Amygdala (tissue), 56 donors: ENCODE measurements at places on chromosomes 11 and 22.

DNA sequence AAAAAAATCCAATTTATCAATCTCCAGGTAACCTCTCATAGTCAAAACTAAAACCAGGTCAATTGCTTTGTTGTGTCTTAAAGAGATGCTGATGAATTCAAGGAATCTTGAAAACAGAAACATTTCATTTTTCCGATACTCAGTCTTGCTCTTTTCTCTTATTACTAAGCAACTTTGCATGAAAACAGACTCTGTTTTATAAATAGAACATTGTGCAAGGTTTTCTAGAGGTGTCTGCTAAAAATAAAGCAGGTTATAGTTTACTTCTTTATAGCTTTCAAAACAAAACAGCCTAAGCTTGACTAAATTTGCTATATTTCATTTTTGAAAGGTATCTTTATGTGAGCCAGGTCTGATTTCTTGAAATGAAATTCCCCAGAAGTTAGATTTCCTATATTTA, 109.3 kb downstream of the ARL14EP start:
- no peak for DNase-seq

- DNase-seq = no peak
These were observed 303.7 kb upstream of the PLET1 start for GRCh38 chr11:112564228-112564955.

DNA sequence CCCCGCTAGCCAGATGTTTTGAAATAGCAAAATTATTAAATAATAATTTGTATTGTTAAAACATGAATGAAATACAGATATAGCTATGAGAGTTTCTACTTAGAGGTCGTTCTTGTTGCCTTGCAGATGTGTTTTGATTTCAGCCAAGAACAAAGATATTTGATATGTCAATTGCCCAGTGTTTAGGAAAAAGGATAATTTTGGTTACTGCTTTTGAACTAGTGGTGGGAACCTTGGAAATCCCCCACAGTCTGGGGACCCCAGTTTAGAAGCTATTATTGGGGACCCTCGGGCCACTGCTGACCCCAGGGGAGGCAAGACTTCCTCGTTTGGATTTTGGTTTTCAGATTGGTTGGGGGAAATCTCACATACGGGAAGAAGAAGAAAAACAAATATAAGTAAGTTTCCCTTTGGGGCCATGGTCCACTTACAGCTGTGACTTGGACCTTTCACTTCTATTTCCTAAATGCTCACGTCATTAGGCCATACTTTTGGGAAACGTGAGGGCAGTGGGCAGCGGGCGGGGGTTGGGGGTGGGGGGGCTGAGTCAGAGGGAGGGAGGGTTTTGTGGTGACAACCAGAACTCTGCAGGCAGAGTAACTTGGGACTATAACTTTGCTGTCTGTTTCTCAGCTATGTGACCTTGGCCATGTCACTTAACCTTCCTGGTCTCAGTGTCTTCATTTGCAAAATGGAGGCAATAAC, 37.0 kb downstream of the LDLRAD3 start:
- DNase-seq = no peak

DNA sequence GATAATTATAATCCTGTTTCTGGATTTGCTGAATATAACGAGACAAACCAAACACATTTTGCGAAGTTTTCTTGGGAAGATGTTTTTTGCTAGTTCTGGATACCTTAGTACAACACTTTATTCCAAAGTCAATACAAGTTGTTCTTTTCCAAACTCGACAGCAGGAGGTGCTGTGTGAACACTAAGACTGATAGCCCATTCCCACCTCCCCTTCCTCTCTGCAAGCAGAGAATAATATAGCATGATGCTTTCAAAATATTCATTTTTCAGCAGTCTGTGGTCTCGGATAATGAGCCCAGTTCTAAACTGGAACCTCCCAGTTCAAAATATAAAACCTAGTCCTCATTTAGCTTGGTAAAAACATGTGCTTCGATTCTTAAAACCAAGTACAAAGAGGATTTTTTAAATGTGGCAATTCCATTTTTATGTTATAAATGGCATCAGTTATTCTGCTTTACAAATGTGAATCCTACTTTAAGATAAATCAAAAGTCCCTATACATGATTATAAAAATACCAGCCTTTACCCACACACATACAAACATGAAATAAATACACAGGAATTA, 129.1 kb downstream of the DCDC1 start:
- no peak for DNase-seq

DNA sequence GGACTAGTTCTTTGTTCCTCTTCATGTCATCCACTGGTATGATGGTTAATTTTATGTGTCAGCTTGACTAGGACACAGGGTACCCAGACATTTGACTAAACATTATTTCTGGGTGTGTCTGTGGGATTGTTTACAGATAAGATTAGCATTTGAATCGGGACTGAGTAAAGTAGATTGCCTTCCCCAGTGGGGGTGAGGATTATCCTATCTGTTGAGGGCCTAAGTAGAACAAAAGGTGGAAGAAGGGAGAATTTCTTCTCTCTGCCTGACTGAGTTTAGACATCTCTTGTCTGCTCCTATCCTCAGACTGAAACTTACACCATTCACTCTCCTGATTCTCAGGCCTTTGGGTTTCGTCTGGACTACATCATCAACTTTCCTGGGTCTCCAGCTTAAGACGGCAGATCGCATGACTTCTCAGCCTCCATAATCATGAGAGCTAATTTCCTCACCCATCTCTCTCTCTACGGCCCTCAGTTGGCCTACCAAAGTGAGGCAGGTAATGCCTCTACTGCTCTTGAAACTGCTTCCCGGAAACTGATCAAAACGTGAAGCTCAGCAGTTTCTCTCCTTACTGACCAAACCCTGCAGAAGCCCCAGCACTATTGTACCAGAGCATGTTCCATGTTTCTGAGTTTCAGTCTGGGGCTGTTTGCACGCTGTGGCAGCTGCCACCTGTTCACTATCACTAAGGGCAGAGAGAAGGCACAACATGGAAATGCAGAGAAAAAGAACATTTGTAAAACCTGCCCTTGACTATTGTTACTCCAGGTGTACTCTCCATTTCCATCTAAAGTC, 95.4 kb downstream of the NXPE2 start:
- DNase-seq = no peak

- no peak for DNase-seq
These were observed 77.0 kb downstream of the ME3 start for GRCh38 chr11:86595451-86595850.

DNA sequence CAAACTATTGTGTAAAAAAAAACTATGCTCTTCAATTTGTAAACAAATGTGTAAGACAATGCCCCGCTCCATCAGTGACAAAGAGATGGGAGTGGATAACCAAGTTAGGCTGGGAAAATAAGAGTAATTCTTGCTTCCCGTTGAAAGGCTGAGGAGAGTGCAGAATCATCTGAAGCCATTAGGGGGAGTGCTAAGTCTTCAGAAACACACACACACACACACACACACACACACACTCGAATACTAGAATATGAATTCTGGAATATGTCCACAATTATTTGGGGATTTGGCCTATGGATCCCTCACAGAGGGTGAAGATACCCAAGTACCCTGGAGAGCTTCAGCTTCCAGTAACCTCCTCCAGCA, 27.8 kb upstream of the ROBO3 start:
- no peak for DNase-seq

GRCh38 chr11:68581439-68581838, 102.9 kb upstream of the GAL start:
- DNase-seq = no peak

- no peak for DNase-seq
These were observed 44.0 kb downstream of the RPUSD4 start for GRCh38 chr11:126167488-126167887.

GRCh38 chr11:11731311-11732083, 109.7 kb upstream of the GALNT18 start:
- no peak for DNase-seq

DNA sequence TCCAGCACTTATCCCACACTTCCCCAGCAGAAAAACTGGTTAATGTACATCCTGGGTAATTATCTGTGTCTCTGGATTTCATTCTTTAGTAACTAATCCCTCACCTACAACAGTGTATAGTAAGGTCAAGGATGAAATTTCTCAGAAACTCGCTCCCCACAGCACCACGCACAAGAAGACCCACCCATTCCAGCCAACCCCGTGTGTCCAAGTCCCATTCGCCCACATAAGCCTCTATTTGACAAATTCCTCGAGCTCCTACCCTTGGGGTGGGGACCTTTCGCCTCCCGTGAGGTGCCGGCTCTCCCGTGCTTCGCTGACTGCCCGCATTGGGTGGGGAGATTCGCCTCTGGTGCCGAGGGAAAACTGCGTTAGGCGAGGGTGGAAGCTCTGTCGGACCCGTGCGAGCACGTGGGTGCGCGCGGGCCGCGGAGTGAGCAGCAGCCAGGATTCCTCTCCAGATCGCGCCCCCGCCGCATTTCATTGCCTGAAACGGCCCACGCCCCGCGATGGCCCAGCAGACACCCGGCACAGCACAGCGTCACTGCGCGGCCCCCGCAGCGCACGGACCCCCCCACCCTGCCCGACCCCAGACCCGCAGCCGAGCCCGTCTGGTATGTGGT, 866 bp downstream of the EXPH5 start:
- DNase-seq = no peak

DNA sequence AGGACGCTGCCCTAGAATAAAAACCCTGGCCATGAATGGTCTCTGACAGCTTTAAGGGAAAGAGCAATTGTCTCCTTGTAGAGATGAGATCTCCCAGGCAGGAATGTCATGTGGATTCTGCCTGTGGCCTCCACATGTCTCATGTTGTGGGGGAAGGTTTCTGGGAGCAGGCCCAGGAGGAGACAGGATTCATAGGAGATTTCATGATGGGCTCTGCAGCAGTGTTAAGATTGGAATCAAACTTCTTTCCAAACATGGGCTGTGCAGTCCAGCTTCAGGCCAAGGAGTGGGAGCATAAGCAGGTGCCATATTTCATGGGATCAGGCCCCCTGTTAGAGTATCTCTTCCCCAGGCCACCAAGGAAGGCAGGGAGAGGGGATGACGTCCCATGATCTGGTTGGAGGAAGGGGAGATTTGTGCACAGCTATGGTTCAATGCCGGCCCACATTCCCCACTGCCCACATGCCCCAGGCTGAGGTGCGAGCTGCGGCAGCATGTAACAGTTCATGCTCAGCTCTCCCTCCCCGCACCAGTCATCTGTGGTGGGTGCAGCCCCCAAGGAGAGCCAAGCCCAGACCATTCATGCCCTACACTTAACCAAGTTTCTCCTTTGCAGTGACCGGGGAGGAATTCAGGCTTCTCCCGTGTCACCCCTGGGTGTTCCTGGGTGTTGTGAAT, 42.5 kb downstream of the LMO1 start:
- DNase-seq = no peak

GRCh38 chr11:58057481-58057880, 26.7 kb downstream of the OR6Q1 start:
- no peak for DNase-seq

DNA sequence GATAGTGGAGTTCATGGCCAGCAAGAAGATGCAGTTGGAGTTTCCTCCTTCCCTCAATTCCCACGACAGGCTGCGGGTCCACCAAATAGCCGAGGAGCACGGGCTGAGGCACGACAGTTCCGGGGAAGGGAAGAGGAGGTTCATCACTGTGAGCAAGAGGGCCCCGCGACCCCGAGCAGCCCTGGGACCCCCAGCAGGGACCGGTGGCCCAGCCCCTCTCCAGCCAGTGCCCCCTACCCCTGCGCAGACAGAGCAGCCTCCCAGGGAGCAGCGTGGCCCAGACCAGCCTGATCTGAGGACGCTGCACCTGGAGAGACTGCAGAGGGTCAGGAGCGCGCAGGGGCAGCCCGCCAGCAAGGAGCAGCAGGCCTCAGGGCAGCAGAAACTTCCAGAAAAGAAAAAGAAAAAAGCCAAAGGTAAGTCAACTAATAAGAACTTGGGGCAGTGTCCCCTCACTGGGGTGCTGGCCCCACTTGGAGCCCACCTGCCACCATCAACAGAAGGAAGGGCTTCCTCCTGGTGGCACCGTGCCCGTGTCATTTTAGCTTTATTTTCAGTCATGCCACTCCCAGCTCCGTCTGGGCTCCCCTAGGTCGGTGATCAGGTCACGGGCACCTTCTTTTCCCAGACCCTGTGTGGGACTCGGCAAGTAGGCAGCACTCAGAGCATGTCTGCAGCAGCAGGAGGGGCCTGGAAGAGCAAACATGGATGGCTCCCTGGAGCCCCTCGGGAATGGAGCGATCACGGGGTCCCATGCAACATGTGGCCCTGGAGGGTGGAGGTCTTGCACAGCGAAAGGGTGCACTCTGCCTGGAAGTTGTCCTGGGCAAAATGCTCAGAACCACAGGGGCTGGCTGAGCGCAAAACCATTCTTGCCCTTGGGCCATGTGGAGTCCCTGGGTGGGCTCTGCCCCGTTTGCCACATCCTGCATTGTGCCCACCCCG, 33.3 kb downstream of the IGHMBP2 start:
- no peak for DNase-seq

- DNase-seq = no peak
These were observed 104.2 kb upstream of the SOX6 start for GRCh38 chr11:16460508-16460907.

GRCh38 chr11:76601724-76602123, 68.8 kb downstream of the LRRC32 start:
- no peak for DNase-seq

- no peak for DNase-seq
These were observed 52.2 kb downstream of the NFAM1 start for GRCh38 chr22:42379966-42380537.

DNA sequence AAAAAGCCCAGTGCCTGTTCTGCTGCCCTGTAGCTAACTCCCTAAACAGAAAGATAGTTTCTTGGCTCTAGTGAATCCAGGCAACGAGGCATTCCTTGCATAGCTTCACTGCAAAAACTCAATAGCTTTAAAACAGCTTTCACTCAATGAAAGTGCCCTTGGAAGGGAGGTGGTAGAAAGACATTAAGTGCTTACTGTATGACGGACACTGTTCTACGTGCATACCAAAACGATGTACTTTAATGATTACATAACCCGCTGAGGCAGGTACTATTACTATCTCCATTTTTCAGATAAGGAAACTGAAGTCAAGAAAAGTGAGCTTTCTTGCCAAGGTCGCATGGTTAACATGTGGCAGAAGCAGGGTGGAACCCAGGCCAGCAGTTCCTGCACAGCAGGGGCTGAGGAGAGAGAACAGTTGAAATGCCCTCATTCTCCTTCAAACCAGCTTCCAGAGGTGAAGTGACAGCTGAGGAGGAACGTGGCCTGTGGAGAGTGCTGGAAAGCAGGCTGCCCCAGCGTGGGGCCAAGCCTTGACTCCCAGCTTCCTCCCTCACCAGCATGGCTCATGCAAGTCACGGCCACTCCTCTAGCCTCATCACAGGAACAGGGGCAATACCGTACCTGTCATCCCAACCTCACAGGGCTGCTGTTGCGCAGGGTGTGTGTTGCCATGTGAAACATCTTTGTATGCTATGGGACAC, 227.5 kb upstream of the NARS2 start:
- DNase-seq = no peak

DNA sequence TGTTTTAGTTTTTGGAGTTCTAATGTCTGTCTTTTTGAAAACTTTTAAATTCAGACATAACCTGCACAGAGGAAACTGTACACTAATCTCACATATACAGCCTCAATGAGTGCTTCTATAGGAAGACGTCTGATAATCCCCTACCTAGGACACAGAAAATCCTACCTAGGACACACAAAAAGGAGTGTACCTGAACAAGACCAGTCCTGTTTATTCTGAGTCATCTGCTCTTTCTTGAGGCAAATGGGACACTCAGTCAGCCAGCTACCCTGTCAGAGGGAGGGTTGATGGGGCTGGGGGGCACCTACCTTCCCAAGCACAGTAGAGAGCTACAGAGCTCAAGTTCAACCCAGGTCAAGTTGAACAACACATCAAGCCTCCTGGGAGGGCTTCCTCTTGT, 346.6 kb upstream of the NCAM1 start:
- no peak for DNase-seq
